ENCODE measurements at places on chromosomes 13 and 19.

DNA sequence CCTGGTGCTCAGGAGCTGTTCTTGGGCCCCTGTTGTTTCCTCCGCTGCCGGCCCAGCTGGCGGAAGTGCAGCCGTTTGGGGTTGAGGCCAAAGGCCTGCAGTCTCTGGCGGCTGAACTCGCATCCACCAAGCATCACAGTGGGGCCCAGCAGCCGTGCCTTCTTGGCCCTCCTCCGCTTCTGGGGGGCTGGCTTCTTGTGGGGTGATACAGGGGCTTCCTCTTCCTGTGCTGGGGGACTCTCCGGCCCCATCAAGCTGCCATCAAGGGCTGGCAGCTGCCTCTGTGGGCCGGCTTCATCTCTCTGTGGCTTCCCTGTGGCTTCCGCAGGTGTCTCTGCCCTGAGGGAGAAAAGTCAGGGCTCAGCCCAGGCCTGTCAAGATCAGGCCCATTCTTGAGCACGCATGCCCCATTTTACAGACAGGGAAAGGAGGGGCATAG, 10.3 kb downstream of the ATG4D start:
- DNase-seq = no peak

GRCh38 chr13:51856998-51857397, 4.8 kb upstream of the CCDC70 start:
- no peak for DNase-seq

DNA sequence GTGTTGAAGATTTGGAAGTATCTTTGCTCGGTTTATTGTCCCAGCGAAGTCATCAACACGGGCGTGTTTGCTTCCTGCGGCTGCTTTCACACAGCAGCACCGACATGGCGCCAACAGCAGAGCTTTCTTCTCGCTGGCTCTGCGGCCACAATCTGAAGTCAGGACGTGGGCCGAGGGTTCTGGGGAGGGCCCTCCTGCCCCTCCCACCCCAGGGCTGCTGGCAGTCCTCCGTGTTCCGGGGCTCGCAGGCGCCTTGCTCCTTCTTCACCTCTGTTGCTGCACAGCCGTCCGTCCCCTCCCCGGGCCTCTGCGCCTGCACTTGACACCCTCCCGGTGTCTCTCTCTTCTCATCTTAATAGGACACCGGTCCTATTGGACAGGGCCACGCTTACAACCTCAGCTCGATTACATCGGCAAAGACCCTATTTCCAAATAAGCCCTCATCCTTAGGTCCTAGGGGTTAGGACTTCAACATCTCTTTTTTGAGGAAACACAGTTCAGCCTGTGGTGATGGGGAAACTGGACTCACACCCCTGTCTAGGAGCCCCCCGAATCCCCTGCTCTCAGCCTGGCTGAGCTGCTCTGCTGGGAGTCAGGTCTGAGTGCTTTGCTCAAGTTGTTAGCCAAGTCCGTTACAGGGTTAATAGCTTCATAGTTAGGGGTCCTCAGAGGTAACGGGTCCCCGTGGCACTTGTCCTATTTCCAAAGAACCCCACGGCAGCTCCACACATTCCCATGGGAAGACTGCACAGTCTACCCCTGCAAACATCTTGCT, 2.7 kb upstream of the TEX29 start:
- DNase-seq = no peak

- DNase-seq = no peak
Measured at GRCh38 chr13:23628250-23628649, 58.0 kb downstream of the TNFRSF19 start.

- DNase-seq = no peak
Measured at GRCh38 chr13:25018729-25019115, 77.2 kb upstream of the PABPC3 start.

- no peak for DNase-seq
Measured at GRCh38 chr13:111535523-111535811, 215.0 kb downstream of the TEX29 start.

DNA sequence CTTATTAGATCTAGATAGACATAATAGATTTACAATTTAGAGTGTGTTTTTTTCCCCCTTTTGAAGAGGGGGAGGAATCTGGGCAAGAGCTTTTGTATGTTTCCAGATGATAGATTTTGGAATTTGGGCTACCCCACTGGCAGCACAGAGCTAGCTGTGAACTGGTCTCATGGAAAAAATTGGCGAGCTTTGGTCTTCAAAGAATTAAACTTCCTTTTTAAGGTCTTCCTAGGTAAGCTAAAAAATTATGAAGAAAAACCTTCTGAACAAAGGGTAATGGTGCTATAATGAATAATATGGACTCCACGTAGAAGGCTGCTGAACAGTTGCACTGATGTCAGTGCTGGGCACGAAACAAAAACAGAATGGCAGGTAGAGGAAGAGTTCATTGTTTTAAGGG, 109.3 kb downstream of the ZIC5 start:
- DNase-seq = no peak

DNA sequence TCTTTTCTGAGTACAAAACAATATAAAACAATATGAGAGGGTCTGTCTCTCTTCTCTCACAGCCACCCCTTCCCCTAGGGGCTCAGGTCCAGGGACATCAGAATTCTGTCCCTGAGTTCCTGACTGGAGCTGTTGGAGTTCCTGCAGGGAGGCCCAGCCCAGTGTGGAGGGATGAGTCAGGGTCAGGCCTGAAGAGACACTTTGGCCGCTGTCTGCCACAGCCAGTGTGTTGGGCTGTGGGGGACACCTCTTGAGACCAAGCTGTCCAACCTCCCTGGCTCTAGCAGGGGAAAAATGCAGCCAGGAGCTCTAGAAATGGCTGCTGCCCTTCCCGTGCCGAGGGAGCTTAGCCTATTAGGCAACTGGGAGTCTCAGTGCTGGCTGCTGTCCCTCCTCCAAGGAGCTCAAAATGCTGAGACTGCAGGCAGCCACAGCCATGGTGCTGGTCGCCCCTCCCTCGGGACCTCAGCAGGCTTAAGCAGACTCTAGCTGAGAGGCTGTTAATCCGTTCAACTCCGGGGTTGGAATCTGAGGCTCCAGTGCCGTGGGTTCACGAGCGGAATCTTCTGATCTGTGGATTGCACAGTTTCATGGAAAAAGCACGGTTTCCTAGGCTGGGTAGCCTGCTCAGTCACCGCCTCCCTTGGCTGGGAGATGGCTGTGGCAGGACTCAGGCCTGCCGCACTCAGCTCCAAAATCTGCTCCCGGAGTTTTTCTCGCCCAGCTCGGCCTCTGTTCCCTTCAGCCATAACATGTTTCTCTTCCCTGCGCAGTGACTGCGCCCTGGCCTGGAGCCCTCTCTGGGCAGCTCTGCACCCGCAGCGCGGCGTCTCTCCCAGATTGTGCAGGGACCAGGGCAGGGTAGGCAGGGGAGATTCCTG, 3.8 kb upstream of the ZNF626 start:
- no peak for DNase-seq

DNA sequence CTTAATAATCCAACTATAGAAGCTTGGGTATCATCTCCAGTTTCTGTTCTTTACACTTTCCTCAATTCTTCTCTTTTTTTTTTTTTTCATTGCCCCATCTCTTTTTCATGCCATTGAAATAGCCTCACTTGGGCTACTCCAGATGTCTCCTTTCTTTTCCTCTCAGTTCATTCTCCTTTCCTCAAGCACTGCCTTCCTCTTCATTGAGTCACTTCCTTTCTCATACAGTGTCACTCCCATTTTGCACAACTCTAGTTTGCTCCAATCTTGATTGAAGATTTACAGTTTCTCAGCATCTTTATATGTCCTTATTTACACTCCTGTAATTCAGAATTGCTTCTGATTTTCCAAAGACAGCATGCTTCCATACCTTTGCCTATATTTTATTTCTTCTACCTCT, 61.3 kb downstream of the IPO5 start:
- DNase-seq = no peak

- no peak for DNase-seq
Measured at GRCh38 chr13:111318386-111318785, 2.1 kb upstream of the TEX29 start.

DNA sequence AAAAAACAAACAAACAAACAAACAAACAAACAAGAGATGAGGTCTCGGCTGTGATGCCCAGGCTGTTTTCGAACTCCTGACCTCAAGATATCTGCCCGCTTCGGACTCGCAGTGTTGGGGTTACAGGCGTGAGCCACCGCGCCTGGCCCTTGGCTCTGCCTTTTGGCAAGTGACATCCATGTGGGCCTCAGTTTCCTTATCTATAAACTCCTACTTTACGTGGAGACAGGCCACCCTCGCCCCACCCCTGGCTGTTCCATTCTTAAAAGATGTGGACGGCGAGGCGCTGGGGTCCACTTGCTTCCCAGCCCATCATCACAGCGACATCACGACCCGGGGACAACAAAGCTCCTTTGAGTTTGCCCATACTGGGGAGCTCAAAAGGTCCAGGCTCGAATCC, 1.7 kb downstream of the TSSK6 start:
- DNase-seq = no peak

- DNase-seq = no peak
Measured at GRCh38 chr13:67841071-67841470, 610.9 kb upstream of the PCDH9 start.

DNA sequence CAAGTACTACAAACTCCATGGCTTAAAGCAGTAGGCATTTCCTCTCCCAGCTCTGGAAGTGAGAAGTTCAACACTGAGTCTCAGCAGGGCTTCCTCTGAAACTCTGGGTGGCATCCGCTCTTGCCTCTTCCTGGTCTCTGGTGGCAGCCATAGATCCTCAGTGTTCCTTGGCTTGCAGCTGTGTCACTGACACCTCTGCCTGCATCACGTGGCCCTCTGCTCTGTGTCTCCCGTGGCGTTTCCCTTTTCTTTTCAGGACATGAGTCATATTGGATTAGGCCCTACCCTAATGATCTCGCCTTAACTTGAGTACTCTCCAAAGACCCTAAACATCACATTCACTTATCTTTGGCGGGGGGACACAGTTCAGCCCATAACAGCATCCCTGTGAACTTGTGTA, 466.7 kb downstream of the MYO16 start:
- DNase-seq = no peak

DNA sequence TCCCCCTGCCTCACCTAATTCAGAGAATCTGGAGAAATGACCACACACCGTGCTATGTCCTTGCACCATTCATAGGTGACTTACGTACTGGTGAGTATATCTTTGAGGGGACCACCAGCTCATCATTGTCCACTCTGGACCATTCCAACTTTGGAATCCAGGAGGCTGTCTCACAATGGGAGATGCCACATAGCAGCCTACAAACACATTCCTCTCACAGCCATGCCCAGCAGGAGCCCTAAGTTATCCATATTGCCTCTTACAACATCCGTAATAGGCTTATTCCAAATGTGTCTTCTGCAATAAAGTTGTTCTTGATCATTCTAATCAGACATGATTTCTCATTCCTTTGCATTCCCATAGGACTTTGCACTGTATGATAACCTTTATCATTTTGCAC, 436.7 kb downstream of the EFNB2 start:
- DNase-seq = no peak

- DNase-seq = no peak
Measured at GRCh38 chr13:81142306-81142999, 801.5 kb upstream of the SPRY2 start.

DNA sequence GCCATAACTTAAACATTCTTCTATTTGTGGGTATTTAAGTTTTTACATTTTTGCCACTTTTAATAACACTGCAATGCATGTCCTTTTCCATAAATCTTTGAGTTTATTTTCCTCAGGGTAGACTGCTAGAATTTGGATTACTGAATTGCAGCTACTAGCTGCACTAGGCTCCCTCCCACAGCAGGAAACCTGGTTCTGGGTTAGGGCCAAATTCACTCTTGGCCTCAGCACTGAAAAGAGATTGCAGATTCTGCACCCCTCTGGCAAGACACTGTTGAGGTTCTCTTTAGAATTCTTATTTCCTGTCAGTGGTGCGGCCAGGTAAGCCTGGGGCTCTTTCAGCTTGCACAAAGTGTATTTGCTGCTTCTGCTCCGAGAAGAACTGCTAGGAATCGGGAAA, 155.7 kb downstream of the ENOX1 start:
- no peak for DNase-seq

DNA sequence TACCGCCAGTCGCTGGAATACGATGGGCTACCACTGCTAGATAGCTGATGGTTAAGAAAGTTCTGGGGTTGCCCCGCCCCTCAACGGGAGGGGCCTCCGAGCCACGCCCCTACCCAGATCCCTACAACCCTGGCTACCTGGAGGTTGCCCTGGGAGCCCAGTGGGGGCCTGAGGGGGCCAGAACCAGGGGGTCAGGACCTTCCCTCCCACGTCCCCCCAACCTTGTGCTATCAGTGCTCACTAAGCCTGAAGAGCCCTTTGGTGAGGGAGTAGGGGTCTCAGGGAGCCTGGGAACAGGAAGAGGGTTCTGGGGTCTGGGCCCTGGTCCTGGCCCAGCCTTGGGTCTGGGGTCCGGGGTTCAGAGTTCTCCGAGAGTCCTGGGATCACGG, 8.9 kb downstream of the OCEL1 start:
- no peak for DNase-seq

DNA sequence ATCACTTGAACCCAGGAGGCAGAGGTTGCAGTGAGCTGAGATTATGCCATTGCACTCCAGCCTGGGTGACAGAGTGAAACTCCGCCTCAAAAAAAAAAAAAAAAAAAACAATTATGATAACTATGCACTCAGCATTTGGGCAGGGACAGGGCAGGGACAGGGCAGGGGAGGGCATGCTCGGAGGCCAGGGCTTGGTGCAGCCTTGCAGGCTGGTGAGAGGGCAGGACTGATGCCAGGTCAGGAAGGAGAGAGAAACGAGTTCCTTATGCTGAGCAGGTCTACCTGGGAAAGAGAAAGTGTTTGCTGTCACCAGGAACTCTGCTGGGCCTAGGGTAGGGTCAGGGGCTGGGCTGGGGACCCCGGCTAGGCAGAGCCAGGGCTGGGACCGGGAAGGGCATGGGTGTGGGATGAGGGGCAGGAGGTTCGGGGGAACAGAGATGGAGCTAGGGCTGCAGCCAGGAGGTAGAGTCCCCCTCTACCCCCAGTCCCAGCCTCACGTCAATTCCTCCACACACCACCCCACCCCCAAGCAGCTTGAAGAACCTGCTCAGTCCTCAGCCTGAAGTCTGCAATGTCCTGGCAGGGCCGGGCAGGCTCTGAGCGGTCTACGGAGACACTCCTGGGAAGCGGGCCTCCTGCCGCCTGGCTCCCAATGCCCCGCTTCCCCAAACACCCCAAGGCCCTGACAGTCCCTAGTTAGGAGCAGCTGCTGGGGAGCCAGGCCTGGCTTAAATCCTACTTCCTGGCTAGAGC, 2.8 kb downstream of the FXYD3 start:
- DNase-seq = no peak

DNA sequence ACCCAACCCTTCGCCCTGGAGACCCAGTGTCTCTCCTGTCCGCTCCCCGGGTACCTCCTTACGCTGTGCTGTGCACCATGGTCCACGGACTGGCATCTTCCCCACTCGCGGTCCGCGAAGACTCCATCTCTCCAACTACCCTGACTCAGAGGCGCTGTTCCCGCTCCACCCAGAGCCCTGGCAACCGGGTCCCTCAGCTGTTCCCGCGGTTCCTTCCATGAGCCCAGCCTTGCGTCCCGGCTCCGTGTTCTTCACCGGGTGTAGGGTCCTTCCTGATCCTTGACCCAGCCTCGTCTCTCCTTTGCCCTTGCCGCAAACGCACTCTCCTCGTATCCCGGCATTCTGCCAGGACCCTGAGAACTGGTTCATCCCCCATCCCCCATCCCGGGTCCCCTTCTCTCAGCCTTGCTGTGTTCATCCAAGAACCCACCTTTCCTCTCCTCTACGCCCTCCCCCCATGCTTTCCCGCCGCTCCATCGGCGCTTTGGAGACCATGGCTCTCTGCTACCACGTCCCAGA, 664 bp downstream of the ICAM5 start:
- DNase-seq = no peak

GRCh38 chr19:1734321-1734966, 18.9 kb upstream of the ONECUT3 start:
- DNase-seq = no peak

- DNase-seq = no peak
Measured at GRCh38 chr19:3320354-3320670, 46.1 kb upstream of the NFIC start.

Data from right renal cortex interstitium (tissue), 3 donors.